ENCODE measurements at places on chromosomes 4 and X.

GRCh38 chr4:958696-959337 is 14.6 kb downstream of the DGKQ start:
- no peak for DNase-seq

GRCh38 chr4:152894673-152895072 is 41.5 kb upstream of the FHDC1 start:
- DNase-seq: no peak

GRCh38 chrX:105013719-105014118 is 206.8 kb downstream of the TEX13A start:
- no peak for DNase-seq

DNA sequence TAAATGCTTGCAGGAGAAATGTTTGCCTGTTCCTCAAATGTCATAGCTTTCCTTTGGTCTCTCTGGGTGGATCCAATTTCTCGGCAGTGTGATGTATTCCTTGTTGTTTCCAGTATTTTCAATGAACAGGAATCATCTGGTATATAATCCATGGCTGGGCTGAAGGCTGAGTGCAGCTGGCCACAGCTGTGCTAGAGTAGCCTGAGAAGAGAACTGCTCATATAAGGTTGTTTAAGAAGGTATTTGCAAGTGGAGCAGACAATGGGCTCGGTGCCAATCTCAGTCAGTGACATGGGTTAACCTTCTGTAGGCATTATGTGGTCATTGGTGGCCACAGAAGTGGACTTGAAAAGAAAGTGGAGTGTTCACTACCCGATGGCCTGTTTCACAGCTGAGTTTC is 390.3 kb downstream of the SPRY1 start:
- no peak for DNase-seq

DNA sequence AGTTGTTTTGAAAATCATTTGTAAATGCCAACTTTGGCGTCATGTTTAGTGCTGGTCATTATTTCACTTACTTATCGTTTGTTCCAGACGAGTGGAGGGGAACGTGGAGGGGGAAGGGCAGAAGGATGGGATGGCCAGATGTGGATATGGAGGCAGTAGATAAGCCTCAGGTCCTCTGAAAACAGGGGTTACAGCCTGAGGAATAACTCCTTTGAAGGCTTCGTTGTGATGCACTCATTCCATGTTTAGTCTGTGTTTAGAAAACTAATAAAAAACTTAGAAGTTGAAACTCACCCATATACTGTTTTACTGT is 1.1 kb downstream of the MOB1B start:
- no peak for DNase-seq

GRCh38 chrX:39227371-39227770 is 426.1 kb downstream of the MID1IP1 start:
- DNase-seq: no peak

- DNase-seq: no peak
Measured at GRCh38 chrX:19446397-19446796, 68.9 kb downstream of the MAP3K15 start.

DNA sequence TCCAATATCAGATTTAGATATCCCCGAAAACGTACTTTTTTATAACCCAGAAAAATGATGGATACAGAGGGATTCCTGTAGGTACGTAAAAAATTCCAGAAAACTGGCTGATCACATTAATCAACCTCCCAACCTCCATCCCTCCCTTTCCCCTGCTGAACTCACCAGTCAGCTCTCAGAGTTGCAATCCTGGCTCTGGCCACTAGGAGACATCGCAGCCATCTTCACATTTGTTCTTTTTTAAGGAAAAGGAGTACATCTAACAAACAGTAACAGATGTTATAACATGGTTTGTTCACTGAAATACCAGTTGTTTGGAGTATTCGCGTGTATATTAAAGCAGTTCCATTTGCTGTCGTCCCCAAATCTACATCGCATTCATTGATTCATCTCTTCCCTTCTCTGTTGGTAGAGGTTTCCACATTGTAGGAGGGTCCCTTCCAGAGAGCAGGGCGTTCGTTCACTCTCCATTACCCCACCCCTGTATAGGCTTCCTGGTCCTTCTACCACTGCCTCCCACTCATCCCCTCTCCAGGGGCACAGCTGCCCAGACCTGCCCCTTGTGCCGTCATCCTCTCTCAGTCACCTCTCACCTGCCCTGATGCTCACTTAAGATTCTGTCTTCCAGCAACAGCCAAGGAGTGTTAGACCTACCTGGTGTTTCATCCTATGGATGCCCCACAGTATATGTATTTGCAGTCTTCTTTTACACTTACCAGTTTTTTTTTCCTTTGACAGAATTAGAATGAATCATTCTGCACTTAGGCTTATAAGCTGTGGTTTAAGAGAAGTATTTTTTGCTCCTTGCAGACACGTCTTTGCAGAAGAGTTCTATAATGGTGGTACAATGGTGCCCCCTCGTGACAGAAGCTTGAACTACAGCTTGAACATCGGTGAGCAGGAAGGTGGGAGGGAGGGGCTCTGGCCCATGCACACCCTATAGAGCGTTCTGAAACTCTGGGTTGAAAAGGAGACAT is 36.8 kb upstream of the RAB40AL start:
- DNase-seq: peak; percentile 21

Measured in HFF-Myc (cell line).